Fibroblast of lung (primary cell): ENCODE measurements at places on chromosomes 7 and 10.

GRCh38 chr10:49079499-49079898, 35.8 kb downstream of the VSTM4 start:
- DNase-seq: no peak

DNA sequence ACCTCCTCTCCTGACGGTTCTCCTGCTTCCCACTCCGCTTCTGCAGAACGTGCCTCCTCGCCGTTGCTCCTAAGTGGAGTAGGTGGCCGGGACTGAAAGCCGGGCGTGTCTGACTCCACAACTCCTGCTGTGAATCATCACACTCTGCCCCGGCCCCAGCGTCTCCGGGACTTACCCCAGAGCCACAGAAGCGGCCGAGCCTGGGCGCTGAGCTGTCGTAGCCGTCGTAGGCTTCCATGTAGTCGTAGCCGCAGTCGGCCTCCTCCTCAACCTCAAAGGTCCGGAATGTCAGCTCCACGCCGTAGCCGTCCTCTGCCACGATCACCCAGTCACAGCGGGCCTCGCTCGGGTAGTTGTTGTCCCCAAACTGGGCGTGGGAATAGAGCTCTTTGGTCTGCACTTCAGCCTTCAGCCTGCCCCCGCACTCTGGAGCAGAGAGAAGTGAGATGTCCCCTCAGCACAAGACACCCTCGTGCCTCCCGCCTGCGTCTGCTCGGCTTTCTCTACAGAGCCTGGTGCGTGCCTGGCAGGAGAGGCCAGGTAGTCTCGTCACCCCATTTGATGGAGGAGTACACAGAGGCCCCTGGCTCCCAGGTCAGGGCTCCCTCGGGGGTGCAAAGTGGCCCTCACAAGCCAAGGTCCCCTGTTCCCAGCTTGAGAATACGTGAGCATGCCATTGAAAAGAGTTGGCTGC, 11.2 kb upstream of the OPALIN start:
- DNase-seq: no peak

DNA sequence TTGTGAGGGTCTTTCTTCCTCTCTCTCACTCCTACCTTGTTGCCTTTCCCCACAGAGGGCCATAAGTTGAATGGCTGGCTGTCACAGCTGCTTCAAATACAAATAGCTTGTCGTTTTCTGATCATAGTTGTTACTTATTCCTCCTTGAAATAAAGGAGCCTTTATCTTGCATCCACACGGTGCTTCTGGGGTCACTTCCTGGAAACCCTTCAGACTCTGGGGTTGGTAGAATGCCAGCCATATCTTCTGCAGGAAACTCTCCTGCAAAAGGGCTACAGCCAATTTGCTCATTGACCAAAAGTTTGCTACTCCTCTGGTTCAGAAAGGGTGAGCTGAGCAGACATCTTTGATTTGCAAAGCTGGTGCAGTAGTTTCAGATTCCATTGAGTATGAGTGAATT, 70.4 kb downstream of the FAM185A start:
- DNase-seq: no peak

- DNase-seq: no peak
Measured at GRCh38 chr7:107234436-107234835, 65.6 kb downstream of the HBP1 start.

DNA sequence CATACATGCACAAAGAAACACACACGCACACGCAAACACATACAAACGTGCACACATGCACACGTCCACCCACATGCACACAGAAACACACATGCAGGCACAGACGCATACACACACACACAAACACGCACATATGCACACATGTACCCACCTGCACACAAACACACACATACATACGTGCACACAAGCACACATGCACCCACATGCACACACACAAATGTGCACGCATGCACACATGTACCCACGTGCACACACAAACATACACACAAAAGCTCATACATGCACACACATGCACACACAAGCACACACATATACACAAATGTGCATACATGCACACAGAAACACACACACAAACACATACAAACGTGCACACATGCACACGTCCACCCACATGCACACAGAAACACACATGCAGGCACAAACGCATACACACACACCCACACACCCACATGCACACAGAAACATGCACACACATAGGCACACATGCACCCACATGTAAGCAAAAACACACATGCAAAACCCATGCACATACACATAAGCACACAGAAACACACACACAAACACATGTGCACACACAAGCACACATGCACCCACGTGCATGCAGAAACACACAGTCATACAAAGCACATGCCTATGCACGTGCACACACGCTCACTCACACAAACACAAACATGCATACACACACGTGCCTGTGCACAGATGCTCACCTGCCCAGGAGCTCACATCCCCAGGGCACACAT, 44.8 kb downstream of the FOXL3 start:
- no peak for DNase-seq

DNA sequence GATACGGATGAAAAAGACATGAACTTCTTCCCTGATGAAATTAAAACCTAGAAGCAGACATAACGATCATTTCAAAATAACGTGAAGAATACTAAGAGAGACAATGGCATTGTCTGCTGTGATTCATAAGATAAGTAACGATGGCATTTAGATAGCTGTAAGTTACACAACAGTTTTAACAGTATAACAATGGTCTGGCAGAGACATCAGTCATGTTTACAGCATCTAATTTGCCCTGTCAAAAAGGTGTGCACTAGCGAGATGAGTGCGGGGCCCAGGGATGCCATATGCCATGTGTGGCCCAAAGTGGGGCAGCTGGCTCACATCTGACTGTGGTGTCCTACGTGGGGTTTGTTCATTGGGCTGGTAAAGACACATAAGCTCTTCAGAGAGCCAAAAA, 55.7 kb upstream of the RHEB start:
- DNase-seq: no peak
